ENCODE measurements at places on chromosomes 11 and 22.

DNA sequence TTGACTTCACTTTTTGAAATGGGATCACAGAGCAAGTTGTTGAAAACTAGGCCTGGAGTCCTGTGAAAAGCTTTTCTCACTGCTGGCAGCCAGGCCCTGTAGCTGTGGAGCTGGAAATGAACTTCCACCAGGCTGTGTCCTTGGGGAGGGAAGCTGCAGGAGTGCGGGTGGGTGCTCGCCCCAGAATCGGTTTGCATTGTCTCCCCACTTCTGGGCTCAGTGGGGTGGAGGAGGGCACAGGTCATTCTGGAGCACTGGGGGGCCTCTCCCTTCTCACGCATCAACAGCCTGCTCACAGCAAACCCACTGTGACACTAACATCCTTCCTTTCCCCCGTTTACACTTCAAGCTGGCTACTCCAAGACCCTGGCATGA is 15.2 kb downstream of the GLB1L2 start:
- no peak for DNase-seq

DNA sequence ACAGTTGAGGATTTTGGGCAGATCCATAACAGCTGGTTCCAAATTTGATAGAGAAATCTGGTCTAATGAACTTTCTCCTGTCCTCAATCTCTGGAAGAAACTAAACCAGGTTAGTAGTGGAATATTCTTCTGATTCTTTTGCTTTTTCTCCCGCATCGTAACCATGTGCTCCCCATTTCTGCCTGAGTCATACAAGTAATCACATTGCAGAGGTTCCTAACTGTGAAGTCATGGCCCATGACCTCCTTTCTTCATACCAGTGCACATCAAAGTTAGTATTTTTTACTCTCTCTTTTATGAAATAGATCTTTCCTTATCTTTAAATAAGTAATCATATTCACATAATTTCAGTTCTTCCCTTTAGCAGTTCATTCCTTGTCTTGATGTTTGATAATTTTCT is 249.0 kb downstream of the DYNC2H1 start:
- no peak for DNase-seq

DNA sequence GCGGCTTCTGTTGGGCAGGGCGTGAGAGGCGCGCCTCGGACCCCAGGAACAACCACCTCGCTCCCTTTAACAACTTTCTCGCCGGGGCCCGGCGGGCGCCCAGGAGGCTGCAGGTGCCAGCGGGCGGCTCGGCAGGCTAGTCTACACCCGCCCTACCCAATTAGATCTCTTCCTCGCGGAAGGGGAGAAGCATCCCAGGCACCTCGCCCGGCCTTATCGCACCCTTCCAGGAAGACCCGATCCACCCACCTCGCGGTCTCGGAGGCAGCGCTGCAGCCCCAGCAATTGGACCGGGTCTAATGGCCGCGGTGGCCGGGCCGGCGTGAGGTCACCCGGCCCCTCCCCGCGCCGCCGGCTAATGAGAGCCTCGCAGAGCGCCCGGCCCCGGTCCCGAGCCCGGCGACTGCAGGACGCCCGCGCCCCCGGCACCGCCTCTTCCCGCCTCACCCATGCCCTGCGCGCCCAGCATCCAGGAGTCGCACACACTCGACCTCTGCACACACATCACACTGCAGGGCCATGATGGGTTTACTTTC is at the start of gene PLAAT3:
PLAAT3 (minus strand) TSS at position 298 of the 536 bp plus-strand sequence. CDS start 419 bp downstream, outside the sequence.
- DNase-seq, result no peak

DNA sequence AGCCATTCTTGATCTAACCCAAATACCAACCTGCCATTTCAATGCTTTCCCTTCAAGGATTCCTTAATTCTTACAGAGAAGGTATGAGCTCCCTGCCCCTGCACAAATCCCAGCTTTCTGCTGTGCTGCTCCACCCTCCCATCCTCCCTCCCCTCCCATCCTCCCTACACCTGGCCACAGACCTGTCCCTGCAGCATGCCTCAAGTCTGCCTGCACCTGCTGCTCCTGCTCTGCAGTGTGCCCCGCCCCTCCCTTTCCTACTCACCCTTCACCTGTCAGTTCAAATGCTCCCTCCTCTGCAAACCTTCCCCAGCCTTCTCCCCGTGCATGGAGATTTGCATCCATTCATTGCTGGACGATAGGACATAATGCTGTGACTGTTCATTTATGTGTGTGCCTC is 139.9 kb upstream of the NARS2 start:
- no peak for DNase-seq

GRCh38 chr11:8168485-8169257 is at the start of gene RIC3:
Gene RIC3, minus strand, starts transcription at chr11:8169025. Its CDS starts 36 bp downstream, at chr11:8168989.
- DNase-seq, result peak; percentile 34

DNA sequence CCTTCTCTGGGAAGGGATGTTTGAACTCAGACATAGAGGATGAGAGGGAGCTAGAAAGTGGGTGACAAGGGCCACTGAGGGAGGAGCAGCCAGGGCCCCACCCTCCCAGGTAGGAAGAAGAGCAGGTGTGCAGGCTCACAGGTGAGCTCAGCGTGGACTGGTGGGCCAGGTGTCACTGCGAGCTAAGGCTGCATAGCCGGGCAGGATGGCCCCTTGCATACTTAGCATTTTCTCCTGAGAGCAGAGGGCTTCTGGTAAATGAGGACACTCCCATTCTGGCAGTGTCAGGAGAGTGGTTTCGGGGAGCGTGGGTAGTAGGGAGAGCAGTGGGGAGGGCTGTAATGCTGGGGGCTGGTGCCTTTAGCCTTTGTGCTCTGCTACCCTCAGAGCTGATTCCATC is 843.4 kb downstream of the TBC1D22A start:
- no peak for DNase-seq

DNA sequence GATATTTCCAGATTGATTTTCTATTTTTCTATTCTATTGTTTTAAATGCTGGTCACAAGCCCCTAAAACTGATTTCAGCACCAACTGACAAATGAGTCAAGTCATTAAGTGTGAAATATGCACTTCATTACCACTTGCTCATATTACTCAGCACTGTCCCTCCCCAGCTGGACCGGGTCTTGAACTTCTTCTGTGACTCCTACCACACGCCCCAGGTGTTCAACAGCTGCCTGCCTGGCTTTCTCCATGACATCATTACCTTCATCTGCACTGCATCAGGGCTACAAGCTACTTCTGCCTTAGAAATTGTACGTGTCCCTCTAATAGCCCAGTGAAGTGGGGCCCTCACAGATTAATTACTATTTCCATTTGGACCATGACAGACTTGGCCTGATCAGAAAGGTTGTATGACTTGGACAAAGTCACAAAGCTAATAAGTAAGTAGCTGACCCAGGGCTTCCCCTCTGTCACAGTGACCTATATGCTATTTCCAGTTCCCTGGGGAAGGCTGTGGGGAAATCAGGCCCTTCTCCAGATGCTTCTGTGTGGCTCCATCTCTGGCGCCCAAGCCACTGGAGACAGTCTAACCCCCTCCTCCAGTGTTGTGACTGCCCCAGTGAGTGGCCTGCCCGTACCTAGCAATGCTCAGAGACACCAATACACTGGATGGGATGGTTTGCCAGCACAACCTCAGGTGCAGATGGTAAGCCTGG is 18.1 kb downstream of the TBC1D10A start:
- peak; percentile 58 for DNase-seq

DNA sequence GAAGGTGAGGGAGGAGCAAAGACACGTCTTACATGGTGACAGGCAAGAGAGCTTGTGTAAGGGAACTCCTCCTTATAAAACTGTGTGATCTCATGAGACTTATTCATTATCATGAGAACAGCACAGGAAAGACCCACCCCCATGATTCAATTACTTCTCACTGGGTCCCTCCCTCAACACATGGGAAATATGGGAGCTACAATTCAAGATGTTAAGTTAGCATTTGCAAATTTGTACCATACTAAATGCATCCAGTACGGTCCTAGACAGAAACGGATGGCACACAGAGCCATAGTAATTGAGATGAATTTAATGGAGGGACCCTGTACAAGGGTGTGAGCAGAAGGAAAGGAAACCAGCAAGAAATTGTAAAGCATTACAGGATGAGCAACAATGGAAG is 765.8 kb upstream of the API5 start:
- DNase-seq, result no peak

GRCh38 chr11:110339456-110340250 is 43.2 kb upstream of the RDX start:
- no peak for DNase-seq

DNA sequence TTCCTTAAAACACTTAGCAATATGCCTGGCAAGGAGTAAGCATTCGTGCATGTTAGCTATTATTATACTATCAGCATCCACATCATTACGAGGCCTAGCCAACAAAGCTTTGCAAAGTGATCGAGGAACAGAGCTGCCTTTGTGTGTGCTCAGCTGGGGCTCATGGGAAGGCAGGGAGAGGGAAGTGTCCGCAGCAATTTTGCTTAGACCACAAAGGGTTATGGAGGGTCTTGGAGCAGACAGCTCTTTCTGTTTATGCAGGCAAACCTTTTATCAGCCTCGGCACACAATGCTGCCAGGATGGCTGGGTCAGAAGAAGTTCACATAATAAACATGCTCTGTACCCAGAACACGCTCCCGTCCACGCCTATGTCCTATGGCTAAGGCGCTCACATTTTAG is 10.9 kb upstream of the DKK3 start:
- DNase-seq, result no peak

DNA sequence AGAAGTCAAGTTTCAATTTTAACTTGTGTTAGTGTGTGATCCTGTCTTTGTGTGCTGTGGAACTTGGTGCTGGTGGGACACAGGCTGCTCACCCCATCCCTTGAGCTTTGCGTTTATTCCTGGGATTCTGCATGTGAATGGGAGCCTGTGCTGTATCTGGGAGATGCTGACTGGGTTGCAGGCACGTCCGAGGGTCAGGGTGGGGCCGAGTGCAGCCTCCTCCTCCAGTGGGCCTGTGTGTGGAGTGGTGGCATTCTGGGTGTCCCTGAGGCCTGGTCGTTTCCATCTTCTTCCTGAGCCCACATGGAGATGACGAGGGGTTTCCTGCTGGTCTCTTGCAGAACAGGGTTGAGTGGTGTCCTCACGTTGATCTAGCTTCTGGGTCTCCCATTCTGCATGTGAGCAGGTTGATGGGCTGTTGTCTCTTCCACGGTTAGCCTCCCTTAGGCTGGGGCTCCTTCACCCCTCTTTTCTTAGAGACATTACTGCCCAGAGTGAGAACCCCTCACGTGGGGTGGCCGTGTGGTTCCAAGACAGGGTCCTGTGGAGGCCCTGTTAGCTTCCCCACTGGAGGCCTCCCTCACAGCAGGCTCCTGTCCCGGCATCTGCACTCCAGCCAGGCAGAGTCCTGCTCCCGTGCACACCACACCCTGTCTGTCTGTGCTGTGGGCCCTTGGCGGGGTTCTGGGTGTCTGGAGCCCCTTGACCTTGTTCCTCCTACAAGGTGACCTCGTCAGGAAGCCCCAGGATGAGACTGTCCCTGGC is 4.9 kb downstream of the PTDSS2 start:
- no peak for DNase-seq

GRCh38 chr11:12048936-12049790 is 40.7 kb upstream of the DKK3 start:
- no peak for DNase-seq
